ENCODE measurements at places on chromosomes 6 and 20.

DNA sequence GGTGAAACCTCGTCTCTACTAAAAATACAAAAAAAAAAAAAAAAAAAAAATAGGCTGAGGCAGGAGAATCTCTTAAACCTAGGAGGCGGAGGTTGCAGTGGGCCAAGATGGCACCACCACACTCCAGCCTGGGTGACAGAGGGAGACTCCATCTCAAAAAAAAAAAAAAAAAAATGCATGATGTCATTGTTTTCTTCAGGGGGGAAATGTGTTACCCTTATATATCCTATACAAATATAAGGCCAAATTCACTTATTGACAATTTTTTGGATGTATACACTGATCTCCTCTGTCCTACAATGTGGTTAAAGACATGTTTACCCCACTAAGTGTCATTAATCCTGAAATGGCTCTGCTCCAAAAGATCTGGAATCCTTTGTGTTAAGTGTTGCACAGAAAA lies 73.1 kb downstream of the TPBG start:
- no peak for DNase-seq

GRCh38 chr20:62707276-62707920 lies 1.2 kb upstream of the NTSR1 start:
- DNase-seq, result no peak

DNA sequence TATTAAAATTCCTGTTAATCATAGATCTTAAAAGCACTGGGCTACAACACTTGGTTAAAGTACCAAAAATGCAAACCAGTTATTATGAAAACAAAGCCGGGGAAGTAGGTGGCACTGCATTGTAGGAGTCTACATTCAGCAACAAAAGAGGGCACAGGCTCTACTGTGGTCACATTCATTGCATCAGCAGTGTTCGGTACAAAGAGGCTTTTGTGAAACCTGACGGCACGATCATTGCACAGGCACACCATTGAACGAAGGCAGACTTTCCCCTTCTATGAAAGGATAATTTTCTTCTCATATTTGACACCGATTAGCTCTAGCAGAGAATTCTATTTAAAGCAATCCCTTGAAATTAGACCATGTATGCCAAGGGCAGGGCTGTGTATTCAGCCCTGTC lies 44.6 kb upstream of the AGPAT4 start:
- no peak for DNase-seq

DNA sequence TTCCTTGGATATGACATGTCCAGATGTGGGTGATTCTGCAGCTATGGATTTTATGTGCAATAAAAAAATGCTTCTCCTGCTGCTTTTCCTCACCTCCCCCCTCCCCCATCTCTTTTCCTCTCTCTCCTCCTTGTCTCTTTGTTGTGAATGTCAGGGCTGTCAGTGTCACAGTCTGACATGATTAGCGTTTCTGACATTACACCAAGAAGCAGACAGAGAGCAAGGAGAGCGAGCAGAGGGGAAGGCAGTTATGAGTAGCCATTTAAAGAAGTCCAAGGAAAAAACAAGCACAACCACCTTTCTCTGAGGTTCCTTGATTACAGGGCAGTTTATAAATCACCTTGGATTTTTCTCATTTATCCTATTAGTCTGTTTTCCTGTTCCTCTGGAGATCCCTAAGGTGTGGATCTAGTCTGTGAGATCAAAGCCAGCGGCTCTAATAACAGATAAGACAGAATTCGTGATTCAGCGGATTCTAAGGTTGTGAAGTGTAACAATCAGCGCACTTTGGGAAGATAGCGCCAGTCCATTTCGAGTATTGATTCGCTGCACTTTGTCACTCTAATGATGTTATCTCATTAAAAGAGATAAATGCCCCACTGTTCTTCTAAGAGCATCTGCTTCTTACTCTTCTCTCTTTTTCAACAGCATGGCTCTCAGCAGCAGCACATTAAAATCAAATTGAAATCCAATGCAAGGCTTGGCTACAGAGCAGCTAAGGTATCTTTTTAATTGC lies 101.4 kb downstream of the BACH2 start:
- DNase-seq, result no peak

DNA sequence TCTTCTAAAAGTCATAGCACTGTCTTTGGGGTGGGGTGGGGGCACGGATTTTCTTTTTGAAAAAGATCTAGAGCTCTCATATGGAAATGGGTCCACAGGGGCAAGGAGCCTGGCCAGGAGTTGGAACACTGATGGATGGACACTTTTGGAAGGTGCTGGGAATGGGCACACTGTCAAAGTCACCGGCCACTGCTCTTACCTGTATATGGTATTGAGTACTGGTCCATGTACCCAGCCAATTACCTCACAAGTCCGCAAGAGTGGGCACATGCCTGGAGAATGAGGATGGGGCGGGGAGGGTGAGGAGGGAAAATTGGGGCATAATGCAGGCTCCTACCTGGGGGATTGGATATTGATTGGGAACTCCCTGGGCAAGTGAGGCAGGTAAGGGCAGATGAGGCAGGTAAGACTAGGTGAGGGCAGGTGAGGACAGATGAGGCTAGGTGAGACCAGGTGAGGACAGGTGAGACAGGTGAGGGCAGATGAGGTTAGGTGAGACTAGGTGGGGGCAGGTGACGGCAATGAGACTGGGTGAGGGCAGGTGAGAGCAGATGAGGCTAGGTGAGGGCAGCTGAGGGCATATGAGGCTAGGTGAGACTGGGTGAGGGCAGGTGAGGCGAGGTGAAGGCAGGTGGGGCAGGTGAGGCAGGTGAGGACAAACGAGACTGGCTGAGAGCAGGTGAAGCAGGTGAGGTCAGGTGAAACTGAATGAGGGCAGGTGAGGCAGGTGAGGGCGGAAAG lies 167.9 kb downstream of the NRN1 start:
- DNase-seq, result no peak

DNA sequence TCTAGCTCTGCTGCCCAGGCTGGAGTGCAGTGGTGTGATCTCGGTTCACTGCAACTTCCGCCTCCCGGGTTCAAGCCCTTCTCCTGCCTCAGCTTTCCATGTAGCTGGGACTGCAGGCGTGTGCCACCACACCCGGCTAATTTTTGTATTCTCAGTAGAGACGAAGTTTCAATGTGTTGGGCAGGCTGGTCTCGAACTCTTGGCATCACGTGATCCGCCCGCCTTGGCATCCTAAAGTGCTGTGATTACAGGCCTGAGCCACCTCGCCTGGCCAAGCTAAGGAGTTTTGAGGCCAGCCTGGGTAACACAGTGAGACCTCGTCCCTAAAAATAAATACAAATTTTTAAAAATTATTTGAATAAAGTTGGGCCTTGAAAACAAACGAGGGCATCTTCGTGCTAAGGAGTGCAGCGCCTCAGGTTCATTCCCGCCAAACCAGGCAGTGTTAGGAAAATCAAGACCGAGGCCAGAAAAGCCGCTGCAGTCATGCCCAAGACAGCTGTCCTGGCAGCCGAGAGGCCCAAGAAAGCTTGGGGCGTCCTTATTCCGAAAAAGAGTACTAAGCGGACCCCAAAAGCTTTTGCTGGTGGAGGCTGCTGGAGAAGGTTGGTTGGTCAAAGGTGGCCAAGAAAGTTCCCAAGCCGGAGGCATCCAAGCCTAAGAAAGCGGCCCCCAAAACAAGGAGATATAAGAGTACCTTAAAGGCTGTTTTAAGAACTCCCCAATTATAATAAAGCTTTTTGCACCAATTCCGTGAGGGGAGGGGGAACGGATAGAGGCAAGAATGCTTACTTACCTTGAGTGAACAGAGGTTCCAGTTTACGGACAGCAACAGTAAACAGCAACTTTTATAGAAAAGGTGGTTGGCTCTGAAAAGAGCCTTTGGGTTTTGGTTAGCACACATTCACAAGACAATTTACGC lies 109.0 kb downstream of the HFE start:
- DNase-seq, result no peak

DNA sequence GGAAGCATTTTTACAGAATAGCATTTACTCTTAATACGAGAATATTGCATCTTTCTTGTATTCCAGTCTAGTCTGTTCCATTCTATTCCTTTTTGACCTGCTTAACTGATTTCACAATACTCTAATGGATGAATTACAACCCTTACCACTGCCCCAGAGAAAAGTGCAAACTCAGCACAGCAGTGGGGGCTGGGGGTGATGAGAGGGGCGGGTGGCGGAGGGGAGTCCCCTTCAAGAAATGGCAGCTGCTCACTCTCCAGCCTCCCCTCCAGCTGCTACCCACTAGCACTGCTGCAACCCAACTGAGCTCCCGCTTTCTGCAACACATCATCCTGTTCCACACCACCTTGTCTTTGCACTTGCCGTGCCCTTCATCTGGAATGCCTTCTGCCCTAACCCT lies 30.1 kb downstream of the PIM1 start:
- no peak for DNase-seq

GRCh38 chr6:85252552-85252951 lies 197.3 kb upstream of the NT5E start:
- no peak for DNase-seq

DNA sequence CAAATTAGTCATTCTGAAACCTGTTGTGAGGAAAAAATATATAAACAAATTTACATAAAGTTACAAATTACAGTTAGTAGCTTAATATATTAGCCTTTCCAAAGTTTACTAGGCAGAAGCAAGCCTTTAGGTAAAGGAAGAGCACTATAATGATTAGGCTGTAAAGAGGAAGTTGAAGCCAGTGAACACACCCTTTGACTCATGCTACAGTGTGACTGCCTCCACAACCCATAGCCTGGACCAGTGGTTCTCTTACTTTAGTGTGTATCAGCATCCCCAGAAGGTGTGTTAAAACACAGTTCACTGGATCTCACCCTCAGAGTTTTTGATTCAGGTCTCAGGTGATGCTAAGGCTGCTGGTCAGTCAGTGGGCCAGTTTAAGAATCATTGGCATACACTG lies 91.4 kb upstream of the DEFB112 start:
- DNase-seq, result no peak

DNA sequence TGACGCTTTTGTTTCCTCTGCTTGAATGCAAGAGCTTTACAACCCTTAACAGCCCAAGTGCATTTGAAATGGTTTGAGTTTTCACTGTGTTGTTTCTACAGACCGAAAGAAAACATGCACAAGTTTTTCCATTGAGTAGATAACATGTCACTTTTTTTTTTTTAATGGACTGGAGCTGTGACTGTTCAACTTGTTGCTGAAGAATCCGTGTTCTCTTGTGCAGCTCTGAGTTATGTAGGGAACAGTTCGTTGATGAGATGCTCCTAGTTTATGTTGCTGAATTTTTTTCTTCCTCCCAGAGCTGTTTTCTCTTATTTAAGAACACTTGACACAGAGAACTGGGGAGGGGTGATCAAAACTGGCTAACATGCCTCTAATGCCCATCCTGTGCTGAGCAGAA lies 89.3 kb downstream of the DTD1 start:
- no peak for DNase-seq

DNA sequence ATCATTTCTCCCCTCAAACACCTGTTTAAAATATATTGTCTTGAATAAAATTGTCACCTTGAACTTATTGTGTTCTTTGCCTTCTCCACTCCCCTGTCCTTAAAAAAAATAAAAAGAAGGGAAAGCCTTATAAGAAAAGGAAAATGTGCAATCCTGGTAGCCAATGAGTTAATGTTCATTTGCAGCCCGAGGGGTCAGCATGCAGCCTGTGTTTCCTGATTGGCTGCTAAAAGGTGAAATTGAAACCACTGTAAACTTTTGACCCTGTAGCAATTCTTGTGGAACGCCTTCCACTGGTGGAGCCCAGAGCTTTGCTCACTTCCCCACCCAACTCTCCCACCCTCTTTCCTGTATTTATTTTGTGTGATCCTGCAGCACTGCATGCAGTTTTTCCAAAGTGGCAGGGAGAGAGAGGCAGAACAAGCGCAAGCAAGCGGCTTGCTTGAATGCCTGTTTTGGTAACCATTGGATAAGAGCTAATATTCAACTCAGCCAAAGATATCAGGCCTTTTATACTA lies 74.9 kb downstream of the NCOA3 start:
- DNase-seq, result no peak

DNA sequence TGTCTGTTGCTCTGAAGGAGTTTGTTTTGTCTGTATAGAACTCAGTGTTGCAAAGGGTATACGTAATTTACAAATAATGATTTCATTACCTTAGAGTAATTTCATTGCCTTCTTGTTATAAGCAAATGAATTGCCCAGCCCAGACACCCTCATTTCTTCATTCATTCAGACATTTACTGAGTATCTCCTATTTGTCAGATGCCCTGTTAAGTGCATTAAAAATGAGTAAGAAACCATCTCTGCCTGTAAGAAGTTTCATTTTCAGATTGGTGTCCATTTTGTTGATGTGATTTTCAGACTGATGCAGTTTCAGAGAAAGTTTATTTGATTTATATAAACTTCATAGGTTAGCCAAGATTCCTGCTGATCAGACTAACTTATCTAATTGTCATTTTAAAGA lies 429.3 kb downstream of the PHF3 start:
- no peak for DNase-seq
